NCI-H774 (cell line): ENCODE measurements at places on chromosomes 2 and 18.

DNA sequence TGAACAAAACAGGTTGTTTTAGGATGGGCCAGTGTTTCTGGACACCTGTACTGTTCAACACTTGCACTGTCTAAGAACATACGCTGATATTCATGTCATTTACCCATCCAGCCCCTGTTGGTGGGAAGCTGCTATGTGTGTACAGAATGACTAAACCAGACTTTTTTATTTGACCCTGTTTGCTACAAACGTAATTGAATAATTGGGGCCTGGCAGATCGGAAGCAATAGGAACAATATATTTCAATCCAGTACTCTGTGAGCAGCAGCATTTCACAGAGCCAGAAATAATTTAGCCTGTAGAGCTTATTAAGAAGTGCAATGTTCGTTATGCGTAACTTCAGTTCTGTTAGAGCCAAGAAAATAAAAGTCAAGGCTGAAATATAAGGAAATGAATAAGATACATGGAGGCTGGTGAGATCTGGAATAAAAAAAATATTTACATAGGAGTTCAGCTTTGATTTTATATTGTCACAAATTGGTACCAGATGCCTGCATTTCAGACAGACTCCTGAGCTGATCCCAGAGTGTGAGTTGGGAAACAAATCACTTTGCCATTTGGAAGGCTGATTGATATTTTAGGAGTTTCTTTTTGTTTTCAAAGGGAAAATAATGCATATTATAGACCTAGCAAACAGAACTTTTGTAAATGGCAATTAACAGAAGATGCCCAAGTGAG, 19.7 kb downstream of the CABLES1 start:
- no peak for DNase-seq

GRCh38 chr18:532632-533031, 32.1 kb upstream of the COLEC12 start:
- no peak for DNase-seq

GRCh38 chr2:20643826-20644225, 7.1 kb downstream of the HS1BP3 start:
- no peak for DNase-seq

DNA sequence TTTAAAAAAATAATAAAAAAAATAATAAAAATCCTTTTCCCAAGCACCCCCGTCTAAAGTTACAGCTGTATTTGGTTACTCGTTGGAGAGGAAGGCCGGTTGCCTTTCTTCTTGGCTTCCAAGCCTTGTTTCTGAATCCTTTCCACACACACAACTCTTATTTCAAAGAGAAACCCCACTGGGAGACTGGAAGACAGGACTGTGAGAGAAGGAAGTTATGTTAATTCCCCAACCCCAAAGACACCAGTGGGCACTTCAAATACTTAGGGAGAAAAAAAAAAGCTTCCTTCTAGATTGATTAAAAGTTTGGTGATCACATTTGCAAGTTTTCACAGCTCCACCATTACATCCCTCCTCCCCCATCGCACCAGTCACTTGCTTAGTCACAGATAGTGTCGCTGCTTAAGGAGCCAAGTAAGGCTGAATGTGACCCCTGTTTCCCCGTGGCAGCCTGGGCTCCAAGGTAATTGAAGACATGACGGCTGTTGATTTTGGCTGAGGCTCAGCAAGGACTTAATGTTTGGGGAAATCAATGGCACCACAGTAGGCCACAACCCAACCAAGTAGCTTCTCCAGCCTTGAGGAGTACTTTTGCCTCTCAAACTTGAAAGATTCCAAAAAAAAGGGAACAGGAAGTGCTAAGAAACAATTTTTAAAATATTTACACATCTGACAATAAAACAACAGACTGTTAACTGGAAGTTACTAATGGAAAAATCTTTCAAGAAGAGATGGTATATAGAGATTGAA, 40.8 kb upstream of the FRZB start:
- no peak for DNase-seq

- peak; percentile 11 for DNase-seq
Measured at GRCh38 chr2:173568054-173568453, 213.4 kb downstream of the CDCA7 start.
